ENCODE measurements at places on chromosomes 4 and X. TPM values are rescaled to one million over a fixed set of nuclear protein-coding genes. Genes with fewer than 3 reads are reported as not detected.

GRCh38 chr4:136831553-136831952 lies 700.7 kb downstream of the PCDH18 start:
- DNase-seq, result no peak

DNA sequence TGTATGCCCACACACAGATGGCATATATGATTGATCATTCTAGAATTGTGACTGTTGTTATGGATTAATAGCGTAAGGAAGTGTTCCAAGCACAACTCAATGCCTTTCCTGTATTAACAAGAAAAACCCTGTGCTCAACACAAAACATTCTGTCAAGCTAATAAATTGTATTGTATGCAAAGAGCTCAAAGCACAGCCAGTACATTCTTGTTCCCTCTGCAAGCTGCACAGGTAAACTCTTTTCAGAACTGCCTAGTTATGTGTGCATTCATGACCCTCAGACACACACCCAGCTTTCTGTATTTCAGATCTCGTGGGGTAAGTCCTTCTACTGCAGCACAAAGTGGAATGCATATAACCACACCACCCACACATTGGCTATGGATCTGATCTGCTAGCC lies 34.3 kb upstream of the BANK1 start:
- no peak for DNase-seq

DNA sequence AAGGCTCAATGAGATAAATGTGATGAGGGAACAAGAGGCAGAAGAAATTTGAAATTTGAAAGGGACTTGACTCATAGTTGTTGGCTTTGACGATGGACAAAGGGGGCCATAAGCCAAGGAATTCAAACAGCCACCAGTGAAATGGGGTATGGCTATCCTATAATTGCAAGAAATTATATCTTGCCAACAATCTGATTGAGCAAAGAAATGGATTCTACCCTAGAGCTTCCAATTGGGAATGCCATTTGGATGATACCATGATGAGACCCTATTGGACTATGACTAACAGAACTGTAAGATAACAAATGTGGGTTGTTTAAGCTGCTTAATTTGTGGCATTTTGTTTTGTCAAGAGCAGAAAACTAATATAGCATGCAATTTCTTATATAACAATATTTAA lies 270.1 kb upstream of the ARSJ start:
- DNase-seq, result no peak

GRCh38 chr4:139619644-139620043 lies 46.0 kb upstream of the MGST2 start:
- no peak for DNase-seq

DNA sequence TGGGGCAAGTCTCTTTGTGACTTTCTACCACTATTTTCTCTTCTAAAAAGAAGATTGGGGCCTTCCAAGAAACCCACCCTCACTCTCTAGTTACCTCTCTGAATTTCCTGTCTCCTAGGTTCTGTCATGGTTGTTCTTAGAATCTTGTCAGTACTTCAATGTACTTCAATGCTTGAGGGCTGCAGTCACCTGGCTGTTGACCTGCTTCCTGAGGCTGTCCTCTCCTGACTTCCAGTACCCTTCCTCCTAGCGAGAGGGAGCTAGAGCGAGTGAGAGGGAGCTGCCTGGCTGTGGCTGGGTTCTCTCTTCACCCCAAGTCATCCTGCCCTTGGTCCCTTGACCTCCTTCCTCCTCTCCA lies 17.7 kb downstream of the CD99L2 start:
- no peak for DNase-seq

- DNase-seq, result no peak
Observed at GRCh38 chr4:167428156-167428555, 193.9 kb upstream of the SPOCK3 start.

DNA sequence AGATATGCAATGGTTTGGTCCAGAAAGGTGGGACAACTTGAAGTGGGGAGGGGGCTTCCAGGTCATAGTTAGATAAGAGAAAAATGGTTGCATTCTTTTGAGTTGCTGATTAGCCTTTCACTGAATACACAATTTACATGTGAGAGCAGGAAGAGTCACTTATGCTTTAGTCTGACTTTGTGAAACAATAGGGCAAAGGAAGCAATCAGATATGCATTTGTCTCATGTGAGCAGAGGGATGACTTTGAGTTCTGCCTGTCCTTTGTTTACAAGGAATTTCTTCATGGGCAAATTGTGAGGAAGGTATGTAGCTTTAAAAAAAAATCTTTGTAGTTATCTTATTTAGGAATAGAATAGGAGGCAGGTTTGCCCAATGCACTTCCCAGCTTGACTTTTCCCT lies 12.9 kb downstream of the SMIM9 start:
- DNase-seq, result no peak

DNA sequence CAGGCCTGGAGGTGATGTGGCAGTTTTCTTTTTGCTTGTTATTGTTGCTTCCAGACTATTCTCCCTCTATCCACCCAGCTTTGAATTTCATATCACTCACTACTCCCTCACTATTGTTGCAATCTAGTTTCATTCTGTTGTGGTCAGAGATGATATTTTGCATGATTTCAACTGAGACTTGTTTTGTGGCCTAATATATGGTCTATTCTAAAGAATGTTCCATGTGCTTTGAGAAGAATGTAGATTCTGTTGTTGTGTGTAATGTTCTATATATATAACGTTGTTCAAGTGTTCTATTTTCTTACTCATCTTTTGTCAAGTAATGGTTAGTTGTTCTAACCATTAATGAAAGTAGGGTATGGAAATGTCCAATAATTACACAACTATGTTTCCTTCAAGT lies 59.0 kb downstream of the THOC2 start:
- no peak for DNase-seq

DNA sequence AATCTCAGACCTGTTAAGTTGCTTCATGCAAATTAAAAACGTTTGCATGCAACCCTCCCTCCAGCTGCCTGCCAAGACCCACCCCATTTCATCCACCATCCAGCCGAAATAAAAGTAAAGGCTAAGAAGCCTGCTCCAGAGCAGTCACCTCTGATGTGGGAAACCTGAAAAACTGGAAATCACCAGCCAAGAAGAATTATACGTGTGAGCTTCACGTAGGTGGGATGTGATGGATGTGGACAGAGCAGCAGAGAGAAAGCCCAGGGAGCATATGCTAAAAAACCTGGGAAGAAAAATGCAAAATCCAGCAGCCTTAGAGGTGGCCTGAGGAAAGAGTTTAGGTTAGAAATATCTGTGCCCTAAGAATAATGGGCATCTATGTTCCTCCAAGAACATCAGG lies 160.6 kb upstream of the STS start:
- DNase-seq, result no peak

DNA sequence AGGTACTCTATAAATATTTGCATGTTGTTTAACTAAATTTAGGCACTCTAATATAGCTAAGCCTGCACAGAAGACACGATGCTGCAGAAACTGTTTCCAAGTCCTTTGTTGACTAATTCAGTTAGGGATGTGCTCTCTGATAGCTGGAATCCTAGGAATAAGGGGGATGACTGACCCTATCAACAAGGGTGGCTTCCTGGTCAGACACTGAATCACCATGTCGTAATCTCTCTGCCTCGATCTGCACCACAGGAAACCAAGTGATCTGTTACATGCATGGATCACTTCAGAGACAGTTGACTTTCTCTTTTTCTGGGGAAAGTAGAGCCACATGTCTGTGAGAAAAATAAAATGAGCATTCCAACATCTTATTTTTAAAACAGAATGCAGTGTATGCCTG lies 169.1 kb downstream of the GUCY2F start:
- no peak for DNase-seq

DNA sequence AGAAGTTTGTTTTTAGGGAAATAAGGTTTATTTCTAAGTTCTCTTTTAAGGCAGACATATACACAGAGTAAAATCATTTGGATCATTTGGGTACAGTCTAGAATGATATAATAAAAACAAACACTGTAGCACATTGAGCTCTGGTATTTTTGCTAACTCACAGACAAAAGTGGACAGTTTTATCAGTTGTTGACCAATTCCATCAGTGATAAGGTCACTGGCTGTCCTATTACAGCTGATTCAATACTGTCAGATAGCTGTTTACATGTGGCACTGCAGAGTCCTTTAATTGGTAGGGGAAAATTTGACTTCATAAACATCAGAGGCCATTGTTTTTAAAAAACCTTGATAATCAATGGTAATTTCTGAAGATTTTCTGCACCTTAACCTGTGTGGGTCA lies 3.5 kb downstream of the IBSP start:
- no peak for DNase-seq

GRCh38 chr4:140090215-140090731 lies 63.7 kb downstream of the MAML3 start:
- DNase-seq, result no peak

GRCh38 chr4:38581426-38582106 lies 82.4 kb upstream of the KLF3 start:
- DNase-seq, result no peak

- DNase-seq, result peak; percentile 39
Observed at GRCh38 chrX:11426712-11427452, 133.7 kb downstream of the AMELX start.

DNA sequence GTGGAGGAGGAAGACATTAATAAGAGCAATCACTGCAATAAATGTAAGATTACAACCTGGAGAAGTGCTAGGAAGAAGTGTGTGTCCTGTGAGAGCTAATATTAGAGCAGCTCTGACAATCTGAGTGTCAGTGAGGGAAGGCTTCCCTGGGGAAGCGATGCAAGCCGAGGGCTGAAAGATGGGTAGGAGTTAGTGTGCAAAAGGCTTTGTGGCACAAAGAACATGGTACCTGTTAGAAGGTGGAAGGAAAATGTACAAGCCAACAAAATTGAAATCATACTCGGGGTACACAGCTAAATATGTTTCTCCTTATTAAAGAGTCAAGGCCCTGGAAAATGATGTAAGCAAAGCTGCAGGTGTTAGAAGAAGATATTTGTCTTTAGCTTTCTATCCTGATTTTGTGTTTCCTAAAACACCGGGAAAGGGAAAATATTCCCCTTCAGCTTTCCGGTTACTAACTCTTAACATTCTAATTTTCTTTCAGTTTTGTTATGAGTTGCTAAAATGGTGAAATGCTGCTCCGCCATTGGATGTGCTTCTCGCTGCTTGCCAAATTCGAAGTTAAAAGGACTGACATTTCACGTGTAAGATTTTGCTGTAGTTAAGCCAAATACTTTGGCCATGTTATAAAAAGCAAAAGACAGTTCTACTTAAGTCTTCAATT lies 808 bp downstream of the THAP6 start:
- no peak for DNase-seq

GRCh38 chrX:100673397-100673953 lies 29.5 kb downstream of the SRPX2 start:
- no peak for DNase-seq

DNA sequence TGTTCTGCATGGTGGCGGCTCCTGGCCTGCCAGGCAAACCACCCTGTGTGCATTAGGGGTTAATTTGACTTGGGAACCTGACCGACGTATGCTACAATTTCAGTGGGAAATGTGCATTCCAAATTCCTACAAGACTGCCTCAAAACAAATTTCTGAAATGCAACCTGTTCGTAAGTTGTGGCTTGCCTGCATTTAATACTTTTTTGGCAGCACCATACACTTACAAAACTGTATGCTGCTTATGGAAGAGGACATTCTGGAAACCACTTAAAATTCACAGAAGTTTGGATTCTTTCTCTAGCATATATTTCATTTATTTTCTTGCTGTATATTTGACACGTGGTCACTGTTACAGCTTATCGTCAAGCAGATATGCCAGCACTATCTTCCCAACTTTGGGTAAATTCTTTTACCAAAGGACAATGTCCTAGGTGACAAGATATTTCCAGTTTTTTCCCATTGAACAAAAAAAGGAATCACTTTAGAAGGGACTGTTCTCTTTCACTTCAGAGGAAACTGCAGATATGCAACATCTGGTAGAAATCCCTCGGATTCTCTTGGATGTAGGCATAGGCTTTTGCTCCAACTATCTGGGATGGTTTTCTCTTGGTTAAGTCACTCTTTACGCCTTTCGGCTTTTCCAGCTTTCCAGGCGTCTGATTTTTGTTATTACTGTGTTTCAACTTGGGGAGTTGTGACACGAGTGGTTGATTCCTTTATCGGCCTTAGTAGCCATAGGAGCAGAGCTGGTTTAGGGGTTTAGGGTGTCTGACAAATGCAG lies 9.7 kb upstream of the TENM3 start:
- no peak for DNase-seq

GRCh38 chr4:80086296-80086695 lies 13.3 kb upstream of the ANTXR2 start:
- DNase-seq, result no peak

GRCh38 chr4:60589425-60589824 lies 610.7 kb upstream of the ADGRL3 start:
- no peak for DNase-seq

DNA sequence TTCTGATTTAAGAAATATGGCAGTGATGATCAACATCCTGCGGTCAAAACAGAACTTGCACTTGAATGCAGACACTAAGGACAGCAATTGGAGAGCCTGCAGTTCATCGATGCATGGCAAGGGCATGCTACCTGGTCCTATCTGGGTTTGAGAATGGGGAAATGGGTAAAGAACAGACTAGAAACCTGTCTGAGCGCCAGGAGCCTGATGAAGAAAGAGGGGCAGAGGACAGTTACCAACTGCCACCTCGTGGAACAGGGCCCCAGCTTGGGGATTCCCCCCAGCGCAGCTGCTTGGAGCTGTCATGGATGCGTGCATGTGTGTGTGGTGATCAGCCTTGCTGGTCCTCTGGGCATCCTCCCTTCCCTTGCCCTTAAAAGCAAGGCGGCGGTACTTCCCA lies 30.2 kb upstream of the NKRF start:
- no peak for DNase-seq

DNA sequence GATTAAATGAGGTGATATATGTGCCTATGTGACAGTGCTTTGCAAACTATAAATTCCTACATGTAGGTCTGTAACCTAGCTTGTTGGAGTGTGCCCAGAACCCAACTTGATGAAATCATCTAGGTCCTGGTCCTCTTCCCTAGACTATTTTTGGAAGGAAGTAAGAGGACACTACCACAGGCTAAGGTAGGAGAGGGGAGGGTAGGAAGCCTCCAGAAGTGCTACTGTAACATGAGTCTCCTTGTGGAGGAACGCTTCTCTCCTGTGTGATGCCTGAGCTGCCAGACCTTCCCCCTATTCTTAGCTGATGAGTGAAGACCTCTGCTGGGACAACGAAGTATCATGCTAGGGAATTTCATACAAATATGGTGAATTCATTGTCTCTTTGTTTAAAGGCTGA lies 41.8 kb upstream of the IL21 start:
- no peak for DNase-seq

- DNase-seq, result no peak
Observed at GRCh38 chr4:174324236-174324635, 40.5 kb downstream of the CEP44 start.

The CTSO gene
- 0.65 TPM for total RNA-seq

The SPANXD gene
- not detected for total RNA-seq

The SYP gene
- 10.8 TPM for total RNA-seq

The MGARP gene
- 2.8 TPM for total RNA-seq

The PCDH19 gene
- 0.46 TPM for total RNA-seq

The P2RY4 gene
- total RNA-seq, result not detected

The TLR2 gene
- total RNA-seq, result 1.5 TPM

The RHOXF2B gene
- total RNA-seq, result not detected

The IQCM gene
- total RNA-seq, result not detected

The PAGE5 gene
- total RNA-seq, result not detected

The GPRASP2 gene
- 19.1 TPM for total RNA-seq

The ADH1B gene
- total RNA-seq, result not detected

The LGI2 gene
- 4.8 TPM for total RNA-seq

The HNRNPDL gene
- 408 TPM for total RNA-seq

The LYAR gene
- 46.2 TPM for total RNA-seq
